ENCODE measurements at places on chromosomes 7 and 10.
A peak's percentile ranks its signal among the peaks of the same experiment; 100 is the strongest.

DNA sequence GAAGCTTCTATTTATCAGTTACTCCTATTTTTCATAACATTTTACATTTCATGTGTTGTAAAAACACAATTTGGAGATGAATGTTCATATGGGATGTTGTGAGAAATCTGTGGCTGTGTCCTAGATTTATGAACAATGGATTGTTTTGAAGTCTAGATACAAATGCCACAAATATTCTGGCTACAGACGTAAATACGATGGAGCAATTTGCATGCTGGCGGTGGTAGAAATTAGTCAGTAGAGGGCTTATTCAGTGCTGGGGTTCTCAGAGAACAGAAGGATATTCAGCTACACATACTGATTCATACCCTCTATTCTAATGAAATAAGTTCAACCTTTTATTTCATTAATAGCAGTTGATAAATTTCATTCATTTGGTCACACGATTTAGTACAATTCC lies 48.8 kb downstream of the PLPP4 start:
- no peak for DNase-seq

DNA sequence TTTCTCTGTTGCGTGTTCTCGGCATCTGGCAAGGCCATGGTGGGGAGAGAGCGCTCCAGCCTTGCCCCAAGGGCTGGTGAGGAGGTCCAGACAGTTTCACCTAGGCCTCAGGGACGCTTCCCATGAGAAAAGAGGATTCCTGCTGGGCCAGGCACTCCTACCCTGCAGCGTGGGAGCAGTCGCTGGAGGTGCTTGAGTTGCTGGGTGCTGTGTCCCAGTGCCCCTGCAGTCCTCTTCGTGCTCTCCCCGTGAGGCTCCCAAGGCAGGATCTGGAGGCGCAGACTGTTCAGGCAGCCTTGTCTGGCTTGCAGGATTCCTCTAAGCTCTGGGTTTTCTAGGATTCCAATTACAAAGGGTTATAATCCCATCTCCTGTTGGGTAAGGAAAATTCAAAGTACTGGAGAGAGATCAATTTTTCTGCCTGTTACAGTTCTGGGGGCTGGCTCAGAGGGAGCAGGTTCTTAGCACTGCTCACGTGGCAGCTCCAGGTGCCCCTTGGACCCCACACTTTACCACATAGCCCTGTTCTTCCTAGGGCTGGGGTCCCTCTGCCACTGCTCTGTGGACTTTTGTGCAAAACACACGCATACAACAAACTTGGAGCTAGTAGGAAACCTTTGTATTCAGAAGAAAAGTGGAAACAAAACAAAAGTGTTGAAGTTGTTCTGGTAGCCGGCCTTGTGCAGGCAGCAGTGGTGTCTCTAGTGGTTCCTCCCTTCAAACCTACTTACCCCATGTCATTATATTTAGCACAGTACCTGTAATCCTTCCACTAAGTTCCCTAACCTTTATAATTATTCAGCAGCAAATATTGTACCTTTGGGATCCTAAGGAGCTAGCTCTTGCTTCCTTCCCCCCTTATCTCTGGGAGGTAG lies 60.5 kb downstream of the CCNY start:
- DNase-seq, result no peak

DNA sequence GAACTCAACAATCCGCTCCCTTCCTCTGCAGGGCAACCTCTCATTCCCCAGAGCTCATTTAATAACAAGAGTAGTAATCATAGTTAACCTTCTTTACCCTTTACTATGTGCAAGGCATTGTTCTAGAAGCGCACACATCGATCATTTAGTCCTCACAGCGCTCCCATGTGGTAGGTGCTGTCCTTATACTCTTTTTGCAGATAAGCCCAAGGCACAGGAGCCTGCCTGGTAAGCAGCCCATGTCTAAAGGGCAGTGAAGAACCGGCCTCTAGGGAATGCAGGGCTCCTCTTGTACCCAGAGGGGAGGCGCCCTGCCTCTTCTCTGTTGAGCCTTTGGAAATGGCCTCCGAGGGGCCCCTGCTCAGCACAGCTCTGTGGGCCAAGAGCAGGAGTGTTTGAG lies 14.3 kb downstream of the CHST3 start:
- DNase-seq, result peak; percentile 40

DNA sequence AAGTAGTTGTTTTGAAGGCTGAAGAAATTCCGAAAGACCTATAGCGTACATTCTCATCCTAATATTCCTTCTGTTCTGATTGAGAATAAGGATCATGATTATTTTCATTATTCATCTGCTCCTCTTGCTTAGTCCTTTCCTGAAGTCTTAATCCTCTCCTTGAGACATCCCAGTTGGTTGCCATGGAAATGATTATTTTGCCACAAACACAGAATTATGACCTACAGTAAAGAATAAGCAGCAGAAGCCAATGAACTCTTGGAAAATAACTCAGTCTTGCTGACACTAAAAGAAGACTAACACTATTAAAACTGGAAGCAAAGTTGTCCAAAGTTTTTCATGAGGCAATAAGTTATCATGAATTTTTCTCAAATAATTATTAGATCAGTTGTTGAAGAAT lies 47.8 kb upstream of the JAZF1 start:
- no peak for DNase-seq

DNA sequence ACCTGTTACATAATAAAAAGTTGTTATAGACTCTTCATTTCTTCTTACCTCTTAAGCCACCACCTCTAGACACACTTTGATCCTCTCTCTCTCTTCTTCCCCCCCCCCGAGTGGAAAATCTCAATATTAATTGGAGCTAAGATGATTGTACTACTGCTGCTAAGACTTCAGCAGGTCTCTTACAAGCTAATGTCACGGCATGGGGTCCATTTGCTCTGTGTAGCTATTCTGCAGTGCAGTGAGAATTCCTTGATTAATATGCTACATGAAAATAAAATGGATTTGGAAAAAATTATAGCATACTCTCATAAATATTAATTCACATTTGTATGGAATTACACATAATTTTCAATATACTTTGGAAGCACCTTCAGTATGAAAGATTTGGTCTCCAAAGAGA lies 297.2 kb downstream of the AUTS2 start:
- DNase-seq, result no peak

DNA sequence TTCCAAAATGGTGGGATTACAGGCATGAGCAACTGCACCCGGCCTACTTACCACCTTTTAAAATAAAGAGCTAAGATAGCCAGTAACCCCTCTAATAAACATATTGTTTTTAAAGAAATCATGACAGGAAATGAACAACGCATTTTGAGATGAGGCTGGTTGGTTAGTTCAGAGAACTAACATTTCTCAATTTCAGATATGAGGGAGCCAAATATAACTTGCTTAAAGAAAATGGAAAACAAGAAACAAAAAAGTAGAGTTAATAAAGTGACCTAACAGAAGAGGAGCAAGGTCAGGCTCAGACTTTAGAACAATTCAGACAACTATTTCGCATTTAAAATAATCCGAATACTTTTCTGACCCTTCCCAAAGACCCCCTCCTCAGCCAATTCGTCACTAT lies 254.9 kb upstream of the PHF14 start:
- no peak for DNase-seq

DNA sequence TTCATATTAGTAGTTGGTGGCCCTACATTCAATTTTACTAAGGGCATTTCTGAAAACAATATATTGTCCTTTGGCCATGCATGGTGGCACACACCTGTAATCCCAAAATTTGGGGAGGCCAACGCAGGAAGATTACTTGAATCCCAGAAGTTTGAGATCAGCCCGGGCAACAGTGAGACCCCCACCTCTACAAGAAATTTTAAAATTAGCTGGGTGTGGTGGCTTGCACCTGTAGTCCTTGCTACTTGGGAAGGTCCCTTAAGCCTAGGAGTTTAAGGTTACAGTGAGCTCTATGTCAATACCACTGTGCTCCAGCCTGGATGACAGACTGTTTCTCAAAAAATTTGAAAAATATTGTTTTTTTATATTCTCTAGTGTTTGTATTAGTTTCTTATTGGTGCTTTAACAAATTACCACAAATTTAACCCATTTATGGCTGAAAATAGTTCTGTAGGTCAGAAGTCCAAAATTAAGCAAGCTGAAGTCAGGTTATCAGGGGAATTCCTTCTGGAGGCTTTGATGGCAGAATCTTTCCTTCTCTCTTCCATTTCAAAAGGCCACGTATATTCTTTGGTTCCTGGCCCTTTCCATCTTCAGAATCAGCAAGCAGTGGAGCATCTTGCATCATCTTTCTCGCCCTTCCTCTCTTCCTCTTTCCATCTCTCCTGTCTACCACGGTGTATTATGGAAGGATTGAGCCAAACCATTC lies 12.4 kb downstream of the CBX3 start:
- DNase-seq, result no peak

GRCh38 chr7:135712796-135713195 lies 15.2 kb downstream of the SLC13A4 start:
- DNase-seq, result no peak
